Lung (tissue), 17 donors: ENCODE measurements at places on chromosomes 5 and 9. TPM values are rescaled to one million over a fixed set of nuclear protein-coding genes. Genes with fewer than 3 reads are reported as not detected.

ADCY2 gene
- 3.5 TPM for total RNA-seq

DNA sequence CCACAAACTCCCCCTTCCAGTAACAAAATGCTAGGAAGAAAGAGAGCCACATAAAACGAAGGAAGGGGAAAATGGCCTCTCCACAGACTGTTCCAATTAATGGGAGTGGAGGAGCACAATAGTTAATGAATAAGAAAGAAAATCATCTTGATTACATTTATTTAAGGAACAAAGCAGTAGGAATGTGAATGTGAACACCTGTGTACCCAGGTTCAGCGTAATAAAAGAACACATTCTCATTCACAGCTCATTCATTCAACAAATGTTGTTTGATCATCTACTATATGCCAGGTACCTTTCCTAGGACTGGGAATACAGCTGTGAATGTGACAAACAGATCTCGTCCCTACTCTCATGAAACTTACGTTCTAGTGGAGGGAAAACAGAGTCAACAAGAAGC lies 35.7 kb downstream of the SIL1 start:
- no peak for DNase-seq

DNA sequence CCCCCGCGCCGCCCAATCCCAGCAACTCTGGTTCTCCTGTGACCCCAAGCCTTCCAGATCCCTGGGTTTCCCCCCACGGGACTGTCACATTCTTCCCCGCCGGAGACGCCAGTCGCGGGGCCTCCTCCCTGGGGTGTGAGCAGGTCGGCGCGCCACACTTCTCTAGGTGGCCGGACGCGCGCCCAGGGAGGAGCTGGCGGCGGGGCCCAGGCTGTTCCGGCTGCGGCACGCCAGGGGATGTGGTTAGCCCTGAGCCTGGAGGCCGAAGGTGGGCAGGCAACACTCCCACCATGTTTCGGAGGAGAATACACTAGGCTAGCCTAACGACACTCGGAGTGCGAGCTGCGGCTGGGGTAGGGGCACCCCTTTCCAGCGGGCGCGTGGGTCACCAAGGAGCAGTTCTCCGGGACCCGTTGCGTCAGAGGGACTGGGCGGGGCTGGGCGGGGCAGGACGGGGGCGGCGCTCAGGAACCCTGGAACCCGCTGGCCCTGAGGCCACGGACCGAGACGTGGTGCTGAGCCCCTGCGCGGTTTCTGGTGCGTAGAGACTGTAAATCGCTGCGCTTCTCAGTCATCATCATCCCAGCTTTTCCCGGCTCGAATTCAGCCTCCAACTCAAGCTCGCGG lies at the start of gene SLC27A6:
Gene SLC27A6 (plus strand): TSS at position 478 of the 627 bp plus-strand sequence. CDS start 650 bp downstream, outside the sequence.
- peak; percentile 32 for DNase-seq

DNA sequence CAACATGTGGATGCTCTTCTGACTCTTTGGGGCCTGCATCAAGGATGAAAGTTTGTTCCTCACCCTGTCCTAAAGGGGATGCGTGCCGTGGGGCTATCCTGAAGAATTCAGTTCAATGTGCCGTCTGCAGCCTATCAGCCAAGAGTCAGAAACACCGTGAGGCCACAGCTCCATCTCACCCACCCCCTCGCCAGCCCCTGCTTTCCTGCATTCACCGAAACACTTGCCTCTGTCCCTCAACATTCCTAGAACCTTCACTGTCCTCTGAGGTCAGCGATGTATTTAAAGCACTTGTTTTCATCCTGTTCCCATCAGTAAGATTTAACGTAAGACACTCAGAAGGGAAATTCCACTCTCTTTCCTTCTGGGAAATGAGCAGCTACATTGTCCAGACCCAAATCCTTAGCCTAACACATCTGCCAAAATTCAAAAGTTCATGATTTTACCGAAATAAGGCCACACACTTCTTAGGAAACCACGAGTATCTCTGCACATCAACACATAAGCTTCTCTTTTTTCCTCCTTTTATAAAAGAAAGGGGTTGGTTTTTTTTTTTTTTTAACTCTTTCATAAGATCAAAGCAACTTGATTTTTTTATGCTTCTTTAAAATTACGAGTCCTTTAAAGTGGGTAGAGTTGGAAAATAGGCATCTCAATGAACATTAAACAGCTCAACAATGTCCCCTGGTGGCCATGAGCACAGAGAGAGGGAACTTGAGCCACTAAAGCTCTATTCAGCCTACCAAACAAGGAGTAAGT lies 100.7 kb downstream of the SUSD1 start:
- peak; percentile 87 for DNase-seq

DNA sequence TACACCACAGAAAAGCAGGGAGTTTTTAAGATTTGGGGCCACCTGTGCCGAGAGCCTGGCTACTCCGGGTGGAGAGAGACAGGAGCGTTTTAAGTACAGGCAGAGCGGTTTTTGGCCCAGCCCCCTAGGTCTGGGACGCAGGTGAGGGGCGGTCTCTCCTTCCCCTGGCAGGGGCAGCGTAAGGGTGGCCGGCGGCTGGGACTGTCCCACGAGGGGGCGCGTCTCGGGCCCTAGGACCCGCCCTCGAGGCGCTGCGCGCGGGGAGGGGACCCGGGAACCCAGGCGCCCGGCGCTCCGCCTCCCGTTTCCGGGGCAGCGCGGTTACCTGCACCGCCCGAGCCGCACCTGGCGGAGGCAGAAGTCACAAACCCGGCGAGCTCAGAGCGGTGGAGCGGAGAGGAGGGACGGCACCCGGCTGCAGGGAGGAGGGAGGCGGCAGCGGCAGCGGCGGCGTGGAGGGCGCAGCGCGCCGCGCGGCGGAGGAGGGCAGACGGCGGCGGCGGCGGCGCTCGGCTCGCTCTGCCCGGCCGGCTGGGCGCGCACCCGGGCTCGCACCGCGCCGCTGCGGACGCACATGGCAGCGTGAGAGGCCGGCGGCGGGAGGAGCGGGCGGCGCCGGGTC lies at the start of gene WWC1:
Gene WWC1 (plus strand): TSS at position 304 of the 622 bp plus-strand sequence. CDS start 508 bp downstream, outside the sequence.
- DNase-seq: peak; percentile 88
